Heart left ventricle (tissue), 16 donors: ENCODE measurements at places on chromosomes 11 and 22.
A peak's percentile ranks its signal among the peaks of the same experiment; 100 is the strongest.

GRCh38 chr11:69624293-69624692 lies 16.7 kb upstream of the CCND1 start:
- DNase-seq, result no peak

DNA sequence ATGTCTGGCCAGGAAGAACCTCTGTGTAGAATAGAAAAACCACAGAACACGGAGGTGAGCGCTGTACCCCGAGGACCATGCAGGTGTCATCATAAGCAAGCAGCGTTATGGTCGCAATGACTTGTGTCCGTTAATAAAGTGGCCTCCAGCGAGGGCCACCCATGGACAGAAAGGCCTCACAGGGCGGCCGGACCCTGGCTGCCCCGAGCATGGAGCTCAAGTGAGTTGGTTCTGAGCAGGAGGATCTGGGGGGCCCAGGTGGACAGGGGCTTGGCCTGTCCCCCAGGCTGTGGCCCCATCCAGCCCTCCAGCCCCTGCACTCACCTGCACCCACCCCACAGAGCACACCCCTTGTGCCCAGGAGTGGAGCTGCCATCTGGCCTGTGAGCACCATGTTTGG lies 133.8 kb downstream of the BRD1 start:
- DNase-seq, result no peak

GRCh38 chr11:77842441-77843121 lies 21.6 kb downstream of the AAMDC start:
- no peak for DNase-seq

- DNase-seq, result peak; percentile 58
Measured at GRCh38 chr11:57275582-57275981, 38.5 kb upstream of the APLNR start.

DNA sequence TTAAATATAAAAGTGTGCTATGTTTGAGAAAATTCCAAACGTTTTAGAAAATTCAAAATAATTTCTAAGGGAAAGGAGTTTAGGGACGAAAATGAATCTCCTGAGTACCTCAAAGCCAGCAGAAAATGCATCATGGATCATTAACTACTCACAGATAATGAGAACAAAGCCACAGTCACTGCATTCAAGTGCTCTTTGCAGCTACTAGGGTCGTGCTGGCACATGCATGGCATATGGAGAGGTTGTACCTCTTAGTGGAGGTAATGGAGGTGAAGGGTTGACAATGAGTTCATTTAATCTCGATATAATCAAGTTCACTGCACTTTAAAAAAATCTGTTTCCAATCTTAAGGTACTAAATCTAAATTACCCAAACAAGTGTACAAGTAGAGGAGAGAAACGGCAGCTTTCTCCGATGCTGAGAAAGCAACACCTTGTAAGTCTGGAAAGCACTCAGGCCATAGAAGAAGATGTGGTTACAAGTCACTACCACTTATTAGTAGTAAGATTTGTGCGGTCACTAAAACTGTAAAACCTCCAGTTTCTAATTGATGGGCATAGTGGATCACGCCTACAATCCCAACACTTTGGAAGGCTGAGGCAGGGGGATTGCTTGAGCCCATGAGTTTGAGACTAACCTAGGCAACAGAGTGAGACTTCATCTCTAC lies 261.1 kb upstream of the ANO3 start:
- no peak for DNase-seq

GRCh38 chr11:108019870-108020540 lies 11.3 kb downstream of the CUL5 start:
- no peak for DNase-seq

GRCh38 chr11:35969089-35970042 lies 25.5 kb downstream of the LDLRAD3 start:
- no peak for DNase-seq

DNA sequence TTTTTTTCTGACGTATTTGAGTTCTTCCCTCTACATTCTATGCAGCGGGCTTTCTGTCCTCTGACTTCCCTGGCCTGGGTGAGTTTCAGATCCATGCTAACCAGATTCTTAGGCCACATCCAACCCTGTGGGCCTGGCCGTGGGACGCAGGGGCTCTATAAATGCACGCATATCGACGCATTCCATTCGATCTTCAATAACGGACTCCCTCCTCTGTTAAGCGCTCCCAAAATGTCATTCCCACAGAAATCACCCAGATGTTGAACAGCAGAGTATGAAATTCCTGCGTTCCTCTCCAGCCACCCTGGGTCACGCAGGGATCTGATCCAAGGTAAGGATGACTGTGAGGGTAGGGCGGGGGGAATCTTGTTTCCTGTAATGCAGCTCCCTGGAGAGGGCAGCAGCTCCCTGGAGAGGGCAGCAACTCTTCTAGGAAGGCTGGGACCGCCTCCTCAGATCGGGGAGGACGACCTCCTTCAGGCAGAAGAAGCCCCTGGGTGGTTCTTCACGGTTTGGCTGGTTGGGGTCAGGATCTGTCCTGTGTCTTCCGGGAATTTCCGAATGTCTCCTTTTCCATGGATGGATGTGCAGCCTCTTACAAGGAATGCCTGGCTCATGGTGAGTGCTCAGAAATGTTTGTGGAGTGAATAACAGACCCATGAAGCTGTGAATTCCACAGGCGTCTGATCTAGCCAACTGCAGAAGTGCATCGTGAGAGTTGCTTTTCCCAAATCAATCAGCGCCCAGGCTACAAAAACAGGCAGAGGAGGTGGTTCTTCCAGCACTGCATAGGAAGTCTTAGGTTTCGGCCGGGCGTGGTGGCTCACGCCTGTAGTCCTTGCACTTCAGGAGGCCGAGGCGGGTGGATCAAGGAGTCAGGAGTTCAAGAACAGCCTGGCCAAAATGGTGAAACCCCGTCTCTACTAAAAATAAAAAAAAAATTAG lies 12.2 kb downstream of the MRGPRD start:
- DNase-seq, result no peak
